ENCODE measurements at places on chromosomes 7 and 10.

- no peak for DNase-seq
Measured at GRCh38 chr7:32952876-32953275, 4.4 kb upstream of the FKBP9 start.

GRCh38 chr10:458421-458851, 231.0 kb downstream of the DIP2C start:
- DNase-seq = no peak

GRCh38 chr10:8057636-8058273, 3.3 kb downstream of the GATA3 start:
- no peak for DNase-seq

DNA sequence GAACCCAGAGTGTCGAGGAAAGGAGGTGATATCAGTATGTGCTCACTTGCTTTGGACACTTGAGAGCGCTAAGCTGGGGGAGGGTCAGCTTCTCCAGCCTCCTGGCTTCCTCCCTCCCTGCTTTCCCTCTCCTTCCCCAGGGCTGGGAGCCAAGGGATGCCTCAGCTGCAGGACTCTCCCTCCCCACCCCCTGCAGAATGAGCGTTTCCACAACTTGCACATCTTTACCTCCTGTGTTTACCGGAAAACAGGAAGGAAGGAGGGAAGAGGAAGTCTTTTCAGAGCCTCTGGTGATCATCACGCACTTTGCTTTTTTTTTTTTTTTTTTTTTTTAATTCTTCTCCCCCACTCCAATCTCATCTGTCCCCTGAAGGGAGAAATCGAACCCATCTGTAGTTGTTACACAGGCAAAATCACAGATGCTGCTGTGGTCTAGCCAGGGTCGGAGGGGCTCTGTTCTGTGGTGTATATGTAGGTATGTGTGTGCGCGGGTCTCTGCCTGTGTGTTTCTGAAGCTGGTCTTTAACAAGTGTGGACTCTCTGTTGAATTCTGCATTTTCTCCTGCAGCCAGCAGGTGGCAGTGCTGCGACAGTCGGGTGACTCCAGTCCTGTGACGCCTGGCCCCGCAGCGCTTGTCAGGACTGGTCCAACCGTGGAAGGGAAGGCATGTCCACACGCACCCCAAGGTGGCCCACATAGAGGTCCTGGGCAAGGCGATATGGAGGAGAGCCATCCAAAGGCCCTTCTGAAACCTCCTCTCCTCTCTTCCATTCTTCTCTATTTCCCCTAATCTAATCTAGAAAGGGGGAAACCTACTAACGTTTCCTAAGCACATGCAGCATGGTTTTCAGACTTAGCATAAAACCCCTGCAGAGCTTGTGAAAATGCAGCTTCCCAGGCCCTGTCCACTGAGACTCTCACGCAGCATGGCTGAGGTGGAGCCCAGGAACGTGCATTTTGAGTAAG, 257.6 kb downstream of the PLXNA4 start:
- peak; percentile 83 for DNase-seq

GRCh38 chr7:11650500-11650899, 181.5 kb downstream of the THSD7A start:
- DNase-seq = no peak

DNA sequence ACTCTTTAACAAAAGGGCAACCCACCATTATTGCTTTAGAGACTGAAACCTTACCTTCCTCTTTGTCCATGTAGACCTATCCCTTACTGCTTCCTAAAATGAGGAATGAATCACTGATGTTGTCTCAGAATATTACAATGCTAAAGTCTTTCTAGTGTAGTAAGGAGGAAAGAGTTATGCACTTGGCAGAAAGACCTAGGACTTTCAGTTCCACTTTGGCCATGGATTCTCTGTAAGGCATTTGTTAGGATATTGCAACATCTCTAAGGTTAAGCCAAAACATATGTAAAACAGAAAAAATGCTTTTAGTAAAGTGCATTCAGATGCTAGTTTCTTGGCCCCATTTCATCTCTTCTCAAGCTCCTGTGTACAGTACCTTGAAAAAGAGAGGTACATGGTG, 230.9 kb downstream of the PARD3 start:
- no peak for DNase-seq

- no peak for DNase-seq
Measured at GRCh38 chr7:27032839-27033238, 63.0 kb downstream of the HOXA1 start.

DNA sequence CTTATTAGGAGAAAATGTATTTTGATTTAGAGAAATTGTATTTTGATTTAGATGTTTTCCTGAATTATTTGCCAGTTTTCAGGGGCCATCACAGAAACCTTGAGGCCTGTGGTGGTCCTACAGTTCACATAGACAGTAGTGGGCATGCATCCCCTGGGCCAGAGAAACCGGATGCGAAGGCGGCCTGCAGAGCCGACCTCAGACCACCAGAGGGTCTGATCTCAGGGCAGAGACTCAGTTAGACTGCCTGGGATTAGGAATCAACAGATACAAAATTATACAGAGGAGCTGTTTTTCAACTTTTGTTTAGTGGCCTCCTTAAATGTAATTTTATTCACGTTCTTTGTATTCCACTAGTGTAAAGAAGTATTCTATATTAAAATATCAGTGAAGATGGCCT, 158.4 kb downstream of the PAXIP1 start:
- DNase-seq = no peak

- no peak for DNase-seq
Measured at GRCh38 chr10:102264371-102264770, 19.0 kb downstream of the GBF1 start.
